ENCODE measurements at places on chromosomes 6 and 20. TPM values are rescaled to one million over a fixed set of nuclear protein-coding genes. Genes with fewer than 3 reads are reported as not detected.

- DNase-seq: no peak
Measured at GRCh38 chr20:58627212-58628072, 23.6 kb upstream of the STX16 start.

The SMOC2 gene
- 9.9 TPM for polyA plus RNA-seq

- no peak for DNase-seq
Measured at GRCh38 chr20:3922223-3922982, 33.2 kb downstream of the PANK2 start.

The SSTR4 gene
- polyA plus RNA-seq: not detected

DNA sequence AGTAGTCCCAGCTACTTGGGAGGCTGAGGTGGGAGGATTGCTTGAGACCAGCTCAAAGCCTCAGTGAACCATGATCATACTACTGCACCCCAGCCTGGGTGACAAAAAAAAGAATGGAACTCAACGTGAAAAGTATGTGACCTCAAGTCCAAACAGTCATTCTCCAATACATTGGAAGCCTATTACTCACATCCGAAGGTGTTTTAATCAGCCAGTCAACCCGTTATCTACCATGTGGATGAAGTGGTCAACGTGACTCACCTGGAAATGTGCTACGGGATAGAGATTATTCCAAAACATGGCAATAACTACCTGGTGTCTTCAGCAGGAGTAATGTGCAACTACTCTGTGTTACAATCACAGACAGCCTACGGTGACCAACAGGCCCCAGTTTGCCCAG, 85.8 kb upstream of the TOP1 start:
- DNase-seq: no peak

- DNase-seq: no peak
Measured at GRCh38 chr6:37987559-37987958, 168.0 kb downstream of the ZFAND3 start.

The TM9SF4 gene
- 15.7 TPM for polyA plus RNA-seq

DNA sequence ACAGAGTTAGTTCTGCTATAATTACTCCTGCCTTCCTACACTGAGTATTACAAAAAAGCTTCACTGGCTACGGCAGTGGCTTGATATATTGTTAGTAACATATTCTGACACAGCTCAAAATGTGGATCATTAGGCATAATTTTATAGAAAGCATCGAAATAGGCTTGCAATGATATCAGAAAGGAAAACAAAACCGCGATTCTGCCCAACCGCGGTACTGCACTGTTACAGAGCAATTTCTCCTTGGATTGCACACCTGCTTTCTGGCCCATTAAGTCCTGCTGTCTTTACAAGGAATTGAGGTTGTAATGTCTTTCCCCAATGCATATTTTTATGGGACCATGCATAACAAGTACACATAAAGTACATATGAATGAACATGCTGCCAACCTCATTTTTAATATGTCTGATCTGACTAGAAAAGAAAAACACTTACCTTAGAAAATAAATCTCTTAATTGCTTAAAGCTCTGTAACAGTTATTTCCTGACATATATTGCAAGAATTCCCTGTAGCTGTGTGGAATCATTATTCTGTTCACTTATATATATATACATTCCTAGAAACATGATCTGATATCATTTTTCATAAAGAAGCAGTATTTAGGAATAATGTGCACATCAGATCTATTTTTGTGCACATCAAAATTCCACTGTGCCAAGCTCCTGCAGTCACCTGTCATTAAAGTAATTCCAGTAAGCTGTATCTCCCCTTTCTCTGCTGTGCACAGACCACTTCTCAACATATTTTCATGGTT, 763.9 kb downstream of the HACE1 start:
- DNase-seq: no peak

DNA sequence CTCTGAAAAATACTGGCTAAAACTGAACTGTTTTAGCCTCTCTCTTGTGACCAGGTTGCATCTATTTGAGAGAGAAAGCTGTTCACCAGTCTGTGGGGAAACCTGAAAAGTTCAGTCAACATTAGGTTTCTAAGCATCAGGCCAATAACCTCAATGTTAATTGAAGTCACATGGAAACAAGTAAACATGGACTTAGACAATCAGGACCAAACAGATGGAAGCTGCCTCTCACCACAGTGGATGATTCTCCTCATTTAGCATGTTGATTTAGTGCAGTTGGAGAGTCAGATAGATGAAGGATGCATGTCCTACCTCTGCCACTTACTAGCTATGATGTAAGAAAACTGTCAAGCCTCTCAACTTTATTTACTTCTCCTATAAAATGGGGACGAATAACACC, 18.2 kb downstream of the SCGN start:
- no peak for DNase-seq

The MYT1 gene
- polyA plus RNA-seq: not detected

The HLA-DQB2 gene
- polyA plus RNA-seq: not detected

The COL20A1 gene
- polyA plus RNA-seq: not detected

The TP53TG5 gene
- polyA plus RNA-seq: 0.40 TPM

The TMEM14A gene
- 8.0 TPM for polyA plus RNA-seq
